Hair follicular keratinocyte (primary cell): ENCODE measurements at places on chromosomes 3 and 15. TPM values are rescaled to one million over a fixed set of nuclear protein-coding genes. Genes with fewer than 3 reads are reported as not detected.

Gene AEN
- 27.3 and 39.5 TPM in 2 replicates for total RNA-seq

Gene PSTPIP1
- total RNA-seq, result 4.6 and 11.1 TPM in 2 replicates

Gene CACNA2D3
- total RNA-seq, result not detected in 2 replicates

Gene HGD
- not detected in 2 replicates for total RNA-seq

Gene WNT5A
- 25.1 and 45.3 TPM in 2 replicates for total RNA-seq

Gene ETV5
- total RNA-seq, result 33.8 and 38.8 TPM in 2 replicates

Gene P3H2
- total RNA-seq, result 56.6 and 76.2 TPM in 2 replicates

Gene UNC13C
- under 0.01 TPM in 1 of 2 replicates, not detected in the other for total RNA-seq

Gene FSTL1
- 101 and 102 TPM in 2 replicates for total RNA-seq

Gene ATP6V1A
- total RNA-seq, result 34.0 and 38.8 TPM in 2 replicates

Gene THPO
- total RNA-seq, result not detected in 2 replicates

Gene STRA6
- total RNA-seq, result not detected in 2 replicates

Gene GALNT15
- 0.57 TPM in 1 of 2 replicates, not detected in the other for total RNA-seq

Gene PLA2G4E
- total RNA-seq, result 0.27 and 0.39 TPM in 2 replicates

Gene ZKSCAN7
- 2.1 and 6.4 TPM in 2 replicates for total RNA-seq

Gene TMED3
- total RNA-seq, result 152 and 162 TPM in 2 replicates

Gene SNTN
- not detected in 2 replicates for total RNA-seq

Gene C3orf85
- total RNA-seq, result not detected in 2 replicates

Gene BLM
- total RNA-seq, result 3.0 and 9.9 TPM in 2 replicates

Gene CDCP1
- total RNA-seq, result 94.4 and 155 TPM in 2 replicates

Gene SH2D7
- not detected in 2 replicates for total RNA-seq

Gene HIGD2B
- not detected in 2 replicates for total RNA-seq

Gene PLIN1
- 0.08 and 0.42 TPM in 2 replicates for total RNA-seq

Gene IL5RA
- total RNA-seq, result not detected in 2 replicates

Gene GPR160
- 0.23 and 1.0 TPM in 2 replicates for total RNA-seq

Gene C15orf39
- 8.6 and 11.2 TPM in 2 replicates for total RNA-seq

Gene MED12L
- total RNA-seq, result under 0.01 TPM in 1 of 2 replicates, not detected in the other

Gene NRG4
- 0.19 and 0.47 TPM in 2 replicates for total RNA-seq

Gene RFT1
- 19.4 and 26.8 TPM in 2 replicates for total RNA-seq

Gene EXD1
- total RNA-seq, result 0.57 TPM in 1 of 2 replicates, not detected in the other

Gene USP50
- 0.55 TPM in 1 of 2 replicates, not detected in the other for total RNA-seq

Gene KPNA4
- total RNA-seq, result 22.0 and 23.5 TPM in 2 replicates

Gene DPP8
- 14.6 and 20.5 TPM in 2 replicates for total RNA-seq

Gene ZNF609
- total RNA-seq, result 11.1 and 11.9 TPM in 2 replicates

Gene AADAC
- total RNA-seq, result not detected in 2 replicates

Gene MYLK
- 9.7 and 11.2 TPM in 2 replicates for total RNA-seq

Gene DPPA4
- total RNA-seq, result not detected in 2 replicates

Gene HMG20A
- 18.3 and 24.6 TPM in 2 replicates for total RNA-seq

Gene ARNT2
- total RNA-seq, result 0.11 and 0.23 TPM in 2 replicates

Gene ZNF660
- total RNA-seq, result 0.55 and 0.72 TPM in 2 replicates

Gene SLC9A9
- total RNA-seq, result 2.0 and 5.7 TPM in 2 replicates

Gene ZCWPW2
- 0.23 and 0.42 TPM in 2 replicates for total RNA-seq

Gene KY
- not detected in 2 replicates for total RNA-seq

Gene GOLGA8J
- total RNA-seq, result not detected in 2 replicates

Gene PLSCR2
- not detected in 2 replicates for total RNA-seq

Gene SLC12A8
- total RNA-seq, result 12.5 and 12.9 TPM in 2 replicates

Gene ZNF620
- 0.39 and 0.72 TPM in 2 replicates for total RNA-seq

Gene THRB
- total RNA-seq, result 0.84 and 3.0 TPM in 2 replicates

Gene LHFPL4
- total RNA-seq, result 0.08 TPM in 1 of 2 replicates, not detected in the other

Gene UROC1
- not detected in 2 replicates for total RNA-seq

Gene LRRC58
- 14.2 and 21.5 TPM in 2 replicates for total RNA-seq

Gene CHP1
- 120 and 171 TPM in 2 replicates for total RNA-seq

Gene GMNC
- total RNA-seq, result not detected in 2 replicates

Gene GOLGA8R
- 1.2 TPM in 1 of 2 replicates, not detected in the other for total RNA-seq

Gene ECE2
- total RNA-seq, result not detected in 2 replicates

Gene SLC28A1
- not detected in 2 replicates for total RNA-seq
